ENCODE measurements at places on chromosomes 6 and 20.
A peak's percentile ranks its signal among the peaks of the same experiment; 100 is the strongest.

DNA sequence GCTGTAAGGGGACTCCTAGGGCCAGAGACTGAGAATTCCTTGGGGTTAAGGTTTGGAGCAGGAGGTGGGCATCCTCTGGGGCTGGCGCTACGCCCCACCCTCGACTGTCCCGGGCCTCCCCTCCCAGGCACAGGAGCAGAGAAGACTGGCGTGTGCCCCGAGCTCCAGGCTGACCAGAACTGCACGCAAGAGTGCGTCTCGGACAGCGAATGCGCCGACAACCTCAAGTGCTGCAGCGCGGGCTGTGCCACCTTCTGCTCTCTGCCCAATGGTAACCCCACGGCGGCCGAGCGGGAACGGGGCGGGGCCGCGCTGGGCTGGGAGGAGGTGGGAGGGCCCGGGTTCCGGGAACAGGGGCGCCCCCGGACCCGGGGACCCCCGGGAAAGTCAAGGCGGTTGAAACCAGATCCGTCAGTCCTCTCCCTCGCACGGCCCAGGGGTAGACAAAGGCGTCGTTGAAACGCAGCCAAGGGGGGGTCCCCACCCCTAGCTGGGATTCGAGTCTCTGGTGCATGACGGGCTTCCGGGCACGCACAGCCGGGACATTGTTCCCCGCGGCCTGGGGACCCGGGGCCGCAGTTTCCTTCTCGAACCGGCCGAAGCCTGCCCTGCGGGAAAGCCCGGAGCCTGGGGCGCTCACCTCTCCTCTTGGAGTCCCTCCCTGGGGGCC lies 844 bp downstream of the WFDC2 start:
- peak; percentile 83 for ATAC-seq

DNA sequence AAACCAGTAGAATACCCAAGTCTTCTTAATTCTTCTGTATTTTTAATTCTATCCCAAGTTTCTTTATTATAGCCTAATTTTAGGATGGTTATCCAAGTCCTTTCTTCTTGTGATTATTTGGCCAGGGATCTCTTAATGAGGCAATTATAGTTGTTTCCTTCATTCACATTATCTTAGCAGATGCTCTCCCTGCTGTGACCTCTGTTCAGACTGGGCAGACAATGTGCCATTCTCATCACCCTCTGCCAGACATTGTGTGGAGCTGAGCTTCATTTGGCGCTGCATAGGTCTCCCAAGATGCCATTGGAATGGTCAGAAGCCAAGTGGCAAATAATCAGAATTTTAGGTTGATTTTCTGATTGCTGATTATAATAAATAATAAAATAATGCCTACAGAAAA lies 79.4 kb downstream of the LIN28B start:
- no peak for ATAC-seq

DNA sequence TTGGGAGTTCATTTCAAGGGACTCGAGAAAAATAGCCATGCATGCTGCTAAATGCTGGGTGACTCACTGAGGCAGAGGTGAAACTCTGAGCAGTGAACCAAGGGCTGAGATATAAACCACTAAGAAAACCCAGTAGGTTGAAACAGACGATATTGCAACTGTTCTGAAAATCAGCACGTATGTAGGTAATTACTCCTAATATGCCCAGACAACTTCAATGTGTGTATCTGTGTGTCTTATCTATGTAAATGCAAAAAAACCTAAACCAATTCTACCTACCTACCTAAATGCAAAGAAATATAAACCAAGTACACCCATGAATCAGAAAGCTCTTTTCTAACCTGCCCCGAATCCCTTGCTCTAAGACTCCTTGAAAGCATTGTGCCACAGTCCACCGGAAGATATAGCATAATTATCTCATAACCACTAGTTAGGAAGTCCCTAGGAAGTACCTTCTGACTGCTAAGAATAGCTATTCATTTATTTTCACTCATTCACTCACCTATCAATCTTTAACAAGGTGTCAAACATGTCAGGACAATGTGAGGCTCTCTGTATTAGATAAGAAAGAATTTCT lies 458.7 kb upstream of the RUNX2 start:
- peak; percentile 95 for ATAC-seq

DNA sequence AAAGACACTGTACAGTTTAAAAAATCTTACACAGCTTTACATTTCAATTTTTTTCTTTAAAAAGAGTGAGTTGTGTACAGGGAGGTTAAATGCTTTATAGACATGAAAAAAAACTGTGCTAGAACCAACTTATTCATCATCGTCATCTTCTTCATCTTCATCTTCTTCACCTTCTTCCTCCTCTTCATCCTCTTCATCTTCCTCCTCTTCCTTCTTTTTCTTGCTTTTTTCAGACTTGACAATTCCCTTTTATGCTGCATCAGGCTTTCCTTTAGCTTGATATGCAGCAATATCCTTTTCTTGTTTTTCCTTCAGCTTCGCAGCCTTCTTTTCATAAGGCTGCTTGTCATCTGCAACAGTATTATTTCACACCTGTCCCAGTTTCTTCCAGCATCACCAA lies 34.3 kb upstream of the TMEM30A start:
- ATAC-seq, result no peak

DNA sequence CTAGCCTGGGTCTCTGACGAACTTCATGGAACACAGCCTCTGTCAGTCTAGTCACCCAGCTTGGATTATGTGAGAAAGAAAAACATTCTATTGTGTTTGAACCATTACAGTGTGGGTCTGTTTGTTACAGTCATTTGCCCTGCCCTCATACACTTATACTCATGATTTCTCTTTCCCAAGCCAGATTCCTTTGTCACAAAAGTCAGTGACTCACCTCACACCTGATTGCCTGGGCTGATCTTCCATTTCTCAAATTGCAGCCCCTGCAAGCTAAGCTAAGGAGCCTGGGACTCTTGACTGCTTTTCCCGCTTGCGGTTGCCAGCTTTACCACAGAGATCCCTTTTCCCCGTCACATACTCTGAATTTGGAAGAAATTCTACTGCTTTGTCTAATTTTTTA lies 395.9 kb downstream of the SAMD5 start:
- ATAC-seq, result no peak
